ENCODE measurements at places on chromosomes 5 and 9.

DNA sequence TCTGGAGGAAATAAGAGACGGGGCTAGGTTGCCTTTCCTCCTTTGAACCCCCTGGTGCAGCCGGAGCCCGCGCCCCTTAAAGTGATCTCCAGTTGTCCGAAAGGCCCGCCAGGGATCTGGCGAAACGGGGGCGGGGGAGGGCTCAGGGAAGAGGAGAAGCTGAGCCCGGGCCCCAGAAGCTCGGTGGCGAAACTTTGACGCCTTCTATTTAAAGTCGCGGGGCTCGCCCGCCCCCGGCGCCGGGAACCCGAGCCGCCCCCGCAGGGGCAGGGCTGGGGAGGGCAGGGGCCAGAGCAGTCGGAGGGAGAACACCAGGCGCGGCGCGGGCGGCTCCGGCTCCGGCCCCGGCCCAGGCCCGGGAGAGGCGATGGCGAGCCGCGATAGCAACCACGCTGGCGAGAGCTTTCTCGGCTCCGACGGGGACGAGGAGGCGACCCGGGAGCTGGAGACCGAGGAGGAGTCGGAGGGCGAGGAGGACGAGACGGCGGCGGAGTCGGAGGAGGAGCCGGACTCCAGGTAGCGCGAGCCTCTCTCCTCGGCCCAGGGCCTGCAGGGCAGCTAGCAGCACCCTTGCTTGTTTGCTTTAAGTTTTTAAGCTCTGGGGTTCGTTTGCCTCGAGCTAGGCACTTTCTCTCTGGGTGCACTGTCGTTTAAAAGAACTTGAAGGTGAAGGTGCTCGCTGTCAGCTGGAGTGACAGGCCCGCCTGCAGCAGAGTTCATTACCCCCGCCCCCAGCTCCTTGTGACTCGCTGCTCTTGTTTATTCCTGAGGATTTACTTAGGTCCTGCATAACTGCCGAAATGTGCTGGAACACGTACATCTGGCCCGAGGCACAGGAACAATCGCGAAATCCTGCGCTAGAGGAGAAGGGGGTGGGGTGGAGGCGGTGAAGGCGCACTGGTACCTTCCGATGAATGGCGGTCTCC, at the start of gene CMYA5:
Gene CMYA5 (plus strand): TSS at position 296 of the 926 bp plus-strand sequence. CDS start 72 bp downstream, at position 368.
- no peak for DNase-seq

DNA sequence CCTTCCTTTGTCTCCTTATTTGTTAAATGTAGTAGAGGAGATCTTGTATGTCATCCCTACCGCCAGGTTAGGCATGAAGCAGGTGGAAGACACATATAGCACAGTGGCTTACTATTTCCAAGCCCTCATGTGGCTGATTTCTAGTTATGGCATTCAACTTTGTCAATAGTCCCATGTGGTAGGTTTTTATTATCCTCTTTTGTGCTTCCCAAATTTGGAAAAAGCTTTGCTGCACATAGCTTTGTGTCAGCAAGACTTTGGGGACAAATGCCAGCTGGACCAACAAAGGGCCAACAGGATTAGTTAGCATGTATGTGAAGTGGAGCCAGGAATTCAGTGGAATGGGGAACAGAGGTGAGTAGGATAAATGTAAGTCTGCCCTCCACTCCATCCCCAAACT, 276.3 kb downstream of the PSAT1 start:
- DNase-seq, result no peak

- DNase-seq, result no peak
Measured at GRCh38 chr5:174692381-174692780, 32.0 kb upstream of the MSX2 start.

- DNase-seq, result no peak
Measured at GRCh38 chr5:14452685-14453454, 128.7 kb upstream of the OTULINL start.

DNA sequence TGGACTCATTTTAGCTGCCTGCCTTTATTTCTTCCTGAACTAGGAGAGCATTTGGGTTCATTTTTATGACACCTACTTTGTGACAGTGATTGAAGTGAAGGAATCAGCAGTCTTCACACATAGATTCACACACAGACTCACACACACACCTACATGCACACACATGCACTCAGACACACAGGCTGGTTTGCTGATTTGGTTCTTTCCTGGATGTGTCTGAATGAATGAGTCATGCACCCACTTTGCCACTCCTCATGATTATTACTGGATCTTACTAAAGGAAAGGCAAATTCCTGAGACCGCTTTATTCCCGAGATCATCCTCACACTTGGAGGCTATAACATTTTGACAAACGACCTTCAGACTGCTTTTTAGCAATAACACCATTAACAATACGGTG, 529.5 kb downstream of the AGTPBP1 start:
- DNase-seq, result no peak

- no peak for DNase-seq
Measured at GRCh38 chr5:120463991-120464626, at the start of gene PRR16. Gene PRR16 (plus strand): TSS chr5:120464300.

GRCh38 chr9:93922535-93922934, 32.6 kb downstream of the BARX1 start:
- no peak for DNase-seq

DNA sequence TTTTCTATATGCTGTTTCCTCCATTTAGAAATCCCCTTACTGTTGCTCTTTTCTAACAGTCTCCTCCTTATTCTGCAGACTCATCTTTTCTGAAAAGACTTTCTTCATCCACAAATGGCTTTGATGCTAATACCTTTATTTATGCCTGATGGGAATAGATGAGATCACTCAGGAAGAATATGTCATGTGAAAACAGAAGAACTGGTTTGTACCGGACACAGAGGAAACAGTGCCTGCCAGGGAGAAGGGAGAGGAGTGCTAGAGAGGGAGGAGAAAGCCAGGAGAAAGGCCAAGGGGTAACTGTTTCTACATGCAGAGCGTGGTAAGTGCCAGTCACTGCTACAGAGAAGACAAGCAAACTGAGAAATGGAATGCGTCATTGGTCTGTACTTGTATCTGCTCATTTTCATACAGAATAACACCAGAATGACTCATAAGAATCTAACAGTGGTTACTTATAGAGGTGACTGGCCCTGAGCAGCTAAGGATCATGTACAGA, 45.9 kb upstream of the PJA2 start:
- no peak for DNase-seq

- no peak for DNase-seq
Measured at GRCh38 chr5:116411101-116411571, 163.5 kb downstream of the SEMA6A start.

- no peak for DNase-seq
Measured at GRCh38 chr5:72746736-72747135, 69.7 kb upstream of the TNPO1 start.

- DNase-seq, result no peak
Measured at GRCh38 chr5:157665467-157666070, 5.8 kb upstream of the C5orf52 start.
